Heart right ventricle (tissue), 16 donors: ENCODE measurements at places on chromosomes 2 and 18. TPM values are rescaled to one million over a fixed set of nuclear protein-coding genes. Genes with fewer than 3 reads are reported as not detected.

DNA sequence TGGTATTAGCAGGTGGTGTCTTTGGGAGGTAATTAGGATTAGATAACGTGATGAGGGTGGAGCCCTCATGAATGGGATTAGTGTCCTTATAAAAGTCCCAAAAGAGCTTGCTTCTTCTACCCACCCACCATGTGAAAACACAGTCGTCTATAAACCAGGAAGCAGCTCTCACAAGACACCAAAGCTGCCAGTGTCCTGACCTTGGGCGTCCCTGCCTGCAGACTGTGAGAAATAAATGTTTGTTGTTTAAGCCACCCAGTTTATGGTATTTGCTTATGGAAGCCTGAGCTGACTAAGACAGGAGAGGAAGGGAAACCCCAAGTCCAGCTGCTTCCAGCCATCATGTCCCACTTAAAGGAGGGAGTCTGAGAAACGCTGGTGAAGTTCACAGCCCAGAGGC, 13.6 kb downstream of the ADI1 start:
- no peak for DNase-seq

NDC80 gene
- total RNA-seq = 2.7 TPM

DNA sequence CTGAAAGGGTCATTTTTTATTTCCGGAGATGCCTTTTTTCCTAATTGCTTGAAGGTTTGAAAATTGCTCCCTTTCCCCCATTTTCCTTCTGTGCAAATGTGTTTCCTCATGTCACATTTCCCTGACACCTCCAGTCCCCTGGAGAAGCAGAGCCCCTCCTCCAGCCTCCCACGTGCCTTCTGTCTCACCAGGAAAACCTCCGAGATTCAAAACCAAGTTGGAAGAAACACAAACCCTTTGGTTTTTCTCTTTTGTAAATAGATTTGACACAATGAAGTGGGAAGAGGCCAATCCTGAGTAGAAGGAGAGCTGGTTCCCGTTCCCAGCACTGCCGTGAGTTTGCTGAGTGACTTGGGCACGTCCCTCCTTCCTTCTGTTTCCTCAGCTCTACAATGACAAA, 125.4 kb upstream of the MYCN start:
- no peak for DNase-seq

BCL11A gene
- 23.6 TPM for total RNA-seq

DNA sequence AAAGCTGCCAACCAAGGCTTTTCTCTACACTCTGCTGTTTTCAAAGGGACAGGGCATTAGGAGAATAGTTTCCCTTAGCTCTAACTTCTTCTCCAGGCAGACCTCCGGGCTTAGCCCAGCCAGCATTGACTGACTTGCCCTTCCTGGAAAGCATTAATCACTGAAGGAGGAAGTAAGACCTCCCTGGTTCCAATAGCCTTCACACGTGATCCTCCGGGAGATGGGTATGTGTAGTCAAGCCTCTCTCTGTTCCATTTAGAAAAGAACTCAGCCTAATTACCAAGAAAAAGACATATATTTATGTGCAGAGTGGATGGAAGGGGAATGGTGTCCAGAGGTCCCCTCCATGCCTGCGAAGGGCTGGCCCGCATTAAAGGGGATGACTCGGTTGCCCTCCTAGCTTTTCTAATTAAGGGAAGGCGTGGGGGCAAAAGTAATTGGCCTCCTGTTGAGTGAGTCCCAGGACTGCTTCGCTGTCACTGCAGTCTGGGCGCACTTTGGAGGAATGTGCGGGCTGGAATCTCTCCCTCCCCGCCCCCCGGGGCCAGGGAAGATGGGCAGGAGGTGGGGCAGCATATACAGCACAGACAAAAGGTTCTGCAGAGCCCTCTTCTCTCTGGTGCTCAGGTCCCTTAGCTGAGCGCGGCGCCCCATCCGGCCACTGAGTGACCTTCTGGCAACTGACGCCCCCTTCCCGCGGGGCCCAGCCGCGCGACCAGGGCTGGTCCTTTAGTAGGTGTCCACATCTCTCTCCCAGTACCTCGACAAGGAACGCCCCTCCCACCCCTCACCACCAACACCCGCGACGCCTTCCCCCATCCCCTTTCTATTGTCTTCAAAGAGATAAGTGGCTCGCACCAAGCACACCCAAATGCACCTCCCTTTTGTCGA, 686.0 kb downstream of the NRXN1 start:
- no peak for DNase-seq

DNA sequence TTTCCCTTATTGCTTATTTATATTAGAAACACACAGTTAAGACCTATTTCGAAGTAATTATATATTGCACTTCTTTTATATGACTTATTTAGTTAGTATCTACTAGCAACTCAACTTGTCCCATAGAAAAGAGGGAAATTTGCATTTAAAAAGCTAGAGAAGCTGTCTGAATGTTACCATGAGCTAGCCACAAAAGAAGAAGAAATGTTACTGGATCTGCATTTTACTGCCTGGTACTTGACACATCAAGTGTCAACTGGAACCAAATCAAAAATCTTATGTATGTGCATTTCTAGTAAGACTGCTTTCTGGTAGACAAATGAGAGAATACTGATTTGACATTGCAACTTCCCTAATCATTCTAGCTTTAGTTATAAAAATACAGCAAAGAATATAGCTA, 424.6 kb upstream of the VRK2 start:
- no peak for DNase-seq

GRCh38 chr2:238464389-238464788, 37.7 kb downstream of the ASB1 start:
- DNase-seq = no peak
